ENCODE measurements at places on chromosomes 5 and 9.

- DNase-seq = no peak
Observed at GRCh38 chr9:83800236-83801033, 17.1 kb downstream of the GKAP1 start.

DNA sequence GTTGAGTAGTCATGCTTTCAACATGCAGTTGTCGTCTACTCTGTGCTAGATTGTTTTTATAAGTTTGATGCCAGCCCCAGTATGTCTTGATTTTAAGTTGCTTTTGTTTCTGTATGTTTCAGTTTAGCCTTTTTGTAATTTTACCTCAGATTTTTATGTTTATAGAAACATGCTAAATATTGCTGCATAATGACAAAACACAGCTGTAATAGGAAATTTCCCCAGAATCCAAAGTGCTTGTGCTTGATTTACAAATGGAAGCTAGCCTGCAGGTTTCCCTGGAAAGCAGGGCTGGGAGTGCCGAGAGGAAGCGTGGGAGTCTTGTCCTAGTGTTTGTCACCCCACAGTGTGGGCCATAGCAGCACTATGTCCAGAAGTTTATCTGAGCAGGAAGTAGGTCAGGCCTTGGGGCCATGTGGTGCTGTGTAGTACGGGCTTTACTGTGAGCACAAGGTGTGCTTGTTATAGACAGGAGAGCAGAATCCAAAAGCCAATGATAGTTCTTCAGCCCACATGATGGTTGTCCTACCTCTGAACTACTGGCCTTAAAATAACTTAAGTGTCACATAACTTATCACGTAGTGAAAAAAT, 100.0 kb upstream of the NREP start:
- DNase-seq = no peak

DNA sequence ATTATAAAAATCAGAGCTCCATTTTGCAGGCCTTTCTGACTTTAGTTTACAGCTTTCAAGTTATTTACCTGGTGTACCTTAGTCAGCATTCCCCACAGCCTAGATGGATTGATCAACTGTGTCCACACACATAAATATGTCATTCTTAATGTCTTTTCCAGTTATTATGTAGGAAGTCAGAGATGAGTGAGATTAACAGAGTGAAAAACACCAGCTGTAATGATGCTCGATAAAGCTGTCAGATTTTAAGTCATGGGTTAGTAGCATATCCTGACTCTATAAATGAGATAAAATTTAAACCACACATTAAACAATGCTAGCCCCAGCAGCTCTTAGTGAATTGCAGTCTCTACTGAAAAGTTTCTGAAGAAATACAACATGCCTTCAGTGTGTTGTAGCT, 48.9 kb downstream of the NUDT12 start:
- DNase-seq = no peak

DNA sequence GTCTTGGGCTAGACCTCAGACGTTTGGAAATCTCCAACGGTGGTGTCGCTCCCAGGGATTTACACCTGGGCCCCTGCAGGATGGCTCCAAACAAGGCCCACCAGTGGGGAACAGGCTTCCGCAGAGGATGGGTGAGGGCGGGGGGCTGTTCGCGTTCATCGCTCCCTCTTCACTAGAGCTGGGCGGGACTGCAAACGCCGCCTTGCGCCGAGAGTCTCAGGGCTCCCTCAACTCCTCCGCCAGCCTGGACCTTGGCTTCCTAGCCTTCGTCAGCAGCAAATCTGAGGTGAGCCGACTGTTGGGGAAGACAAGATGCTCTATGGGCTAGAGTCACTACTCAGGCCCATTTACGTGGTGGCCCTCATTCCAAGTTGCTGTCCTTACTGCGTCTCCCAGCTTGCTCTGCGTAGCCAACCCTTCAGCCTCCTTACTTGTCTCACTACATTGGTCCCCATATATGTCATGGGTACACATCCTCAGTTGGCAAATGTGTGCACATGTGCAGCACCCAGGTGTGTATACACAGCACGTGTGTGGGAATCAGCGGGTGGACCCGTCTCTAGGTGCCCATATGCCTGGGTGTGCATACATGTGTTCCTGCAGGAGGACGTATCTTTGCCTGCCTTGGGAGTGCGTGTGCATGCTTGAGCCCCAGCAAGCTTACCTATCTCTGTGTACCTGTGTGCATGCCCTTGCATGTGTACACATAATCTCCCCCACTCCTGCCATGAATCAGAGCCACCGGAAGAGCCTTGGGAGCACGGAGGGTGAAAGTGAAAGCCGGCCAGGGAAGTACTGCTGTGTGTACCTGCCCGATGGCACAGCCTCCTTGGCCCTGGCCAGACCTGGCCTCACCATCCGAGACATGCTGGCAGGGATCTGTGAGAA, 10.5 kb downstream of the RGS14 start:
- DNase-seq = no peak

GRCh38 chr9:71446473-71447411, 321.6 kb downstream of the CEMIP2 start:
- DNase-seq = no peak

- no peak for DNase-seq
Observed at GRCh38 chr5:149640350-149640999, 59.2 kb downstream of the ARHGEF37 start.

GRCh38 chr9:33125871-33126823, 41.0 kb downstream of the B4GALT1 start:
- no peak for DNase-seq

DNA sequence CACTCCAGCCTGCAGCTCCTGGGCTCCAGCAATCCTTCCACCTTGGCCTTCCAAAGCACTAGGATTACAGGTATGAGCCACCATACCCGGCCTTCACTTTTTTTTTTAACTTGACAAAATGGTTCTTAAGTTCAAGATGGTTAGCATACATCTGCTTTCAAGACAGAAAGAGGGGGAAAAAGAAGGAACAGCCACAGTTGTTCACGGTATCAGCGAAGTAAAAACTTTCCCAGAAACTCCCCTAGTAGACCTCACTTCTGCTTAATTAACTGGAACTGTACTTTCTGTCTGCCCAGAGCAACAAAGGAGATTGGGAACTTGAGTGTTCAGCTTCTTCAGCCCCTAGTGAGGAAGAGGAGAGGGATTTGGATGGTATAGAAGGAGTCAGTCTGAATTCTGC, 116.7 kb downstream of the UGCG start:
- DNase-seq = no peak

GRCh38 chr5:39076757-39077728, 2.8 kb upstream of the RICTOR start:
- DNase-seq = no peak

DNA sequence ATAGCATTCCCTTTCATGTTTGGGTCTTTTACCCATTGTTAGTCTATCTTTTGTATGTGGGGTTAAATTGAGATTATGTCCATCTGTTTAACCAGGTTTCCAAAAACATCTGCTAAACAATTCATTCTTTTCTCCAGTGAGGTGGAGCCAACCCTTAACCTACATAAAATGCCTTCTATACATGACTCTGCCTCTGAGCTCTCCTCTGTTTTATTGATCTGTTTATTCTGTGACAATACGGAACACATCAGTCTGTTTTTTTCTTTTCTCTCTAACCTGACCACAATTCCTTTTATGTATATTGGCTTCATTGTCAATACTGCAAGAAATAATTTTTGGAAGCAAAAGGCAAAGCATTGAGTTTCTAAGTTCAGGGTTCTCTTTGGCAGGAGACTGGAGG, 9.9 kb upstream of the ARL15 start:
- no peak for DNase-seq

DNA sequence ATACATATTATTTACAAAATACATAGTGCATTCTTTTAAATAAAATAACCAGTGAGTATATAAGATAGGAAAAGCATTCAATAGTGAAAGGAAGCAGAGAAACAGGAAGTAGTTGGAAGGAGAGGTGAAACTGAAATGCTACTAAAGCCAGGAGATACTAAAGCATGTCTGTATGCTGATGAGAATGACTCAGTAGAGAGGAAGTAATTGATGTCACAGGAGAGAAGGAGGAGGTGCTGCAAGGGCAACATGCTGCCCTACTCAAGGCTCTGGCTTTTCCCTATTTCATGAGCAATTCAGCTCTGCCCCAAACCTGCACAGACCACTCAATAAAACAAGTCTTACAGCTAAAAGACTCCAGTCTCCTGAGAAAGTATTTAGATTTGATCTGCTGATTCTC, 108.5 kb upstream of the TXNDC8 start:
- no peak for DNase-seq

GRCh38 chr5:68587171-68587570, 371.6 kb downstream of the PIK3R1 start:
- no peak for DNase-seq

DNA sequence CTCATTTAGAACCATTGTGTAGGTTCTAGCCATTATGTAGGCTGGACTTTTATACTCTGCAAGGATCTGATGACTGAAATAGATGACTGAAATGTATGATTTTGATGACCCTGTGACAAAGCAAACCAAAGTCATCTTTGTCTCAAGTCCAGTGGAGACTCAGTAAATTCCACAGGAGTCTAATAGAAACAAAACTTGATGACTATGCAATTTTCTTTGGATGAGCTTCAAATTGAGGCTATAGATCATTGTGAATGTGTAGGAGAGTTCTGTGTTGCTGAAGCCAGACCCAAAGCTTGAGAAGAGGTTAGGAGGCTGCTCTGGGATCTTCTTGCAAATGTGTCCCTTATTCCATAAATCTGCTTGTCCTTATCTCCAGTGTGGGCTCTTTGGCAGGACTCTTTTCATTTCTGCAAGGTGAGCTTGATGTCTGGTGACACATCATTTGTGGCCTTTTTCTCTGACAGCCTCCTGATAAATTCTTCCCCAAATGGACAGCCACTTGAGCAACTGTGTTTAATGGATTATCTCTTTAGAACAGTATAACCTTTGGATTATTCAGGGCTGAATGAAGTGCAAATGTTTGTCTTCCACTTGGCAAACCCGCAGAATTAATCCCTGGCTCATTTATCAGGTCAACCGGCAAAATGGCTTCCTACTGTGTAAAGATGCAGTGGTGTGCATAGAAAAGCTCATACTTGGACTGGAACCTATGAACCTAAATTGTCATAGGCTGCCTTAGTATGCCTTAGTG, 235.1 kb upstream of the ANKH start:
- no peak for DNase-seq

- DNase-seq = no peak
Observed at GRCh38 chr9:131370638-131371037, 23.2 kb upstream of the PRRC2B start.

GRCh38 chr5:147893820-147894219, 12.5 kb downstream of the C5orf46 start:
- no peak for DNase-seq

DNA sequence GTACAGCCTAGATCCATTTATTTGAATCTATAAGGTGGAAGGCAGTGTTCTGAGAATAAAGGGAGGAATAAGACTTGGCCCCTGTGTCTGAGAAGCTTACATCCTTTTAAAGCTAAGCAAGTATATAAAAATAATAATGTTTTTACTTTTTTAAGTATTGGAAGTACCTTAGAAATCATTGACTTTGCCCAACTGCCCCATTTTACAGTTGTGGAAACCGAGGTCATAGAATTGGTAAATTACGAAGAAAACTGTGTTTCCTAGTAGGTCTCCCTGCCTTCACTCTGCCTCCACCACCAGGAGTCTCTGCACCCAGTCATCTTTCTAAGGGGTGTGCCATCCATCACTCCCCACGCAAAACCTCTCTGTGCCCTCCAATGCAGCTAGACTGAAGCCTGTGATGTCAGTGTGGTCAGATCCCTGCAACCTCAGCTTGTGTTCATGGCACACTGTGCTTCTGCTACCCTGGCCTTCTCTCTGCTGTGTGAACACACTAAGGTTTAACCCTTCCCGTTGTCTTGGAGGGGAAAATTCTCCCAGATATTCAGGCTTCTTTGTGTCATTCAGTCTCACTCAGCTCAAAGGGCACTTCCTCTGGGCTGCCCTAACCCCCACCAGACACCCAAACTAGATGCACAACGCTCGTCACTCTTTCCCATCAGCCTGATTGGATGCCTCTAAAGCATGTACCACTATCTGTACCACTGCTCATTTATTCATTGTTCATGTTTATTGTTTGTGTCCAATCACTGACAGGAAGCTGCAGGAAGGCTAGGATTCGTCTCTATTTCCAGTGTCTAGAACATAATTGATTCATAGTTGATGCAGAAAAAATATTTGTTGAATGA, 18.2 kb downstream of the ADRB2 start:
- DNase-seq = no peak

DNA sequence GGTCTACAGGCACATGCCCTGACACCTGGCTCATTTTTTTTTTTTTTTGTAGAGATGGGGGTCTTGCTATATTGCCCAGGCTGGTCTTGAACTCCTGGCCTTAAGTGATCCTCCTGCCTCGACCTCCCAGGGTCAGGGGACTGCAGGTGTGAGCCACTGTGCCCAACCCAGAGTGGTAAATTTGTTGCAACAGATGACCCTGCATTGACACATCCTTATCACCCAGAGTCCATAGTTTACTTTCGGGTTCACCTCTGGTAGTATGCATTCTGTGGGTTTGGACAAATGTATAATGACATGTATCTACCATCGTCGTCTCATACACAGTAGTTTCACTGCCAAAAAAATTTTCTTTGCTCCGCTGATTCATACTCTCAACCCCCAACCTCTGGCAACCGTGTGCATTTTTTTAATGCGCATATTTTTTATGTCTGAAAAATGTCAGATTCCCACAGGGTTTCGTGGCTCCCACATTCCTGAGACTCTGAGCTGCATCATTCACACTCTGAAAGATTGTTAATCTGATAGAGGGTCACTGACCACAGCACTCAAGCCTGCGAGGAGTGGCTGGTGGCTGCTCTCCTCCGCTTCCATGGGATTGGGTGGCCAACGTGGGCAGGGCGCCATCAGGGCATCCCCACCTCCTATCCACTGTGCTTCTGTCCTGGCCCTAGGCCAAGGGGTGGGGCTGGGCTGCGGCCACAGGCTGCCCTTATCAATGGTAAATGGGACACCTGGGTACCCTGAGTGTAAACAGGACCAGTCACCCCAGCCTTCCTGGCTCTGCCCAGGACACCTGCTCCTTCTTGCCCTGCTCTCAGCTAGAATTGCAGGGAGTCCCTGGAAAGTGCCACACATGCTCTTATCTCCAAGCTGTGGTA, 9.6 kb downstream of the NDST1 start:
- no peak for DNase-seq

- no peak for DNase-seq
Observed at GRCh38 chr5:148342371-148343045, 7.1 kb downstream of the SPINK9 start.

- no peak for DNase-seq
Observed at GRCh38 chr5:133128066-133128465, 76.3 kb downstream of the HSPA4 start.

- DNase-seq = no peak
Observed at GRCh38 chr9:77957652-77958051, 74.0 kb downstream of the GNAQ start.

DNA sequence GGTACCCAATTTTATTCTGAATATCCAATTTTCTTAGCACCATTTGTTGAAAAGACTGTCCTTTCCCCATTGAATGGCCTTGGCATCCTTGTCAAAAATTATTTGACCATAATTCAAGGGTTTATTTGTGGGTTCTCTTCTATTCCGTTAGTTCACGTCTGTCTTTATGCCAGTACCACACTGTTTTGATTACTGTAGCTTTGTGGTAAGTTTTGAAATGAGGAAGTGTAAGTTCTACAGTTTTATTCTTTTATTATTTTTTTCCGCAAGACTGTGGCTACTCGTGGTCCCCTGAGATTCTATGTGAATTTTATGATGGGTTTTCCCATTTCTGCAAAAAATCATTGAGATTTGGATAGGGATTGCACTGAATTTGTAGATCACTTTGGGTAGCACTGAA, 402.6 kb downstream of the PLK2 start:
- no peak for DNase-seq

All from sciatic nerve (tissue), 2 donors.